ENCODE measurements at places on chromosomes 5 and 9. TPM values are rescaled to one million over a fixed set of nuclear protein-coding genes. Genes with fewer than 3 reads are reported as not detected.

DNA sequence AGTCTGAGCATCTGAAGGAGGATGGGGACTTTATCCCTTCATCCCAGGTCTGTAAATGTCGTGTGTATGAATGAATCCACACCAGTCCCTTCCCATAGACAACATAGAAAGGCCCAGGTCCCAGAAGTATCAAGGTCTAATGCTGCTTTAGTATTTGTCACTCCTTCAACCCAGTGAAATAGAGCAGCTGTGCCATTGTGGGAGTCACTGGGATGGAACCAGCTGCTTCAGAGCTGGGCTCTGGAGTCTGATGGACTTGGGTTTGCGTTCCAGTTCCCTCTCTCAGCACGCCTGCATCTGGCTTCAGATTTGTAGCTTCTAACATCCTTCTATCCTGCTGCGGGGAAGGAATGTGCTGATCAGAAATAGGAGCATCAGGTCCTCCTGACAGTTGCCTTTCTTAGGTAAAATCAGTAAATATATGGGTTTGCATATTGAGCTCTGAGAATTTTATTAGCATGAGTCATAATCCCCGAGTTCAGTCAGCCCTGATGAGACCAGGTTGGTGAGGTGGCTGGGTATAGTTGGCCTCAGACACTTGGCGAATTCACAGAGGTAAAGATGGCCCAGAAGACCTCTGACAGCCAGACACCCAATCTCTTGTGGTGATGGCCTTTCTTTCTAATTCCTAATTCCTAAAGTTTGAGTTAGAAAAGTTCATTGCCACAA, 10.1 kb downstream of the ACO1 start:
- peaks cover 5% of the 10 kb centered on the region for H3K27me3 ChIP-seq
- H3K4me3 ChIP-seq: no peak overlapping the region
- peaks cover 13% of the 10 kb centered on the region for H3K36me3 ChIP-seq
- H3K27ac ChIP-seq: no peak overlapping the region

DNA sequence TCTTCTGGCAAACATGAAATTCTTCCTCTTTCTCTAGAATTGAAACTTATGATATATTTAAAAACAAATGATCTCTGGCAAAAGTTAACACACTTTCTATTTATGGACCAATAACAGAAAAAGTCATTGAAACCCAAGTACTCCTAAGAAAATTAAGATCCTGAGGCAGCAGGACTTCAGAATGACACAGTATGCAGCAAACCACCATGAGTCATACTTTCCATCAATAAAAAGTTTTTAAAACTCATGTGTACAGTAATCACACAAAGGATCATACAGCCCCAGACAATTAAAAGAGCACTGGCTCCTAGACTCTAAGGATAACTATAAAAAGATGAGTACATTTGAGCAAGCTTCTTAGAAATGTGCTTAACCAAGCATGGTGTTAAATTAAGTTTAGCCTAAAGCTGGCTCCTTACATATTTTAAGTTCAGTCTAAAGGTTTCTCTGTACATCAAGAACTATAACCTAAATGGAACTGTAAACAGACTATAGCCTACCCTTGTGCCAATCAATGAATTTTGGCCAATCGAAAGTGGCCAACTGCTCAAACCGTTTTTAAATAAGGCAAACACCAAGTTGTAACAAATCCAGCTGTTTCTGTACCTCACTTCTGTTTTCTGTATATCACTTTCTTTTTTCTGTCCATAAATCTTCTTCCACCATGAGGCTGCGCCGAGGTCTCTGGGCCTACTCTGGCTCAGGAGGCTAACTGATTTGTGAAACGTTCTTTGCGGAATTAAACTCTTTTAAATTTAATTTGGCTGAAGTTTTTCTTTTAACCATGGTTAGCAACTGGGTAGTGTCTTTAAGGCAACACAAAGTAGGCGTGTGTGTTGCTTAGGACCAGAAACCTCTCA, 232.1 kb upstream of the PIK3R1 start:
- DNase-seq: no peak
- peaks cover 8% of the 10 kb centered on the region for H3K4me1 ChIP-seq
- H3K27me3 ChIP-seq: no peaks in the 10 kb centered on the region
- H3K27ac ChIP-seq: no peak overlapping the region

DNA sequence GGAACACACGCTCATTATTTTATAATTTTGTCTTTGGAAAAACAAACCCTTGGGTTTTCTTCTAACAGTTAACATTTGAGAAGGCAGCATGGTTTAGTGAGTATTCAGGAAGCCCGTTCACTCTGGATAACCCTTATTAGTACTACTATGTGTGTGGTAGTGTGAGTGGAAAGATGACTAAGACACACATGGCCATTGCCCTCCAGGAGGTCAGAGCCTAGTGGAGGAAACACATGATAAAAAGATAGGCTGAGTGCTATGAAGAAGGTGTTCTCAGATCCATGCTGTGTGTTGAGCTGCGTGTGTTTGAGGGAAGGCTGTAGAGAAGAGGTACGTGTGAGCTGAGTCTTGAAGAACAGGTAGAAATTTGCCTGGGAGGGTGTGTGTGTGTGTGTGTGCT, 8.4 kb downstream of the C5orf47 start:
- no peaks in the 10 kb centered on the region for H3K4me1 ChIP-seq
- DNase-seq: no peak
- H3K4me3 ChIP-seq: no peak overlapping the region
- peaks cover 2% of the 10 kb centered on the region for H3K27me3 ChIP-seq

Gene GRIN1
- total RNA-seq: 5.5 TPM

Data from glutamatergic neuron (in vitro differentiated cells).